ENCODE measurements at places on chromosomes 1 and 21.

- DNase-seq, result no peak
Measured at GRCh38 chr1:41440321-41441085, 44.0 kb downstream of the EDN2 start.

- no peak for DNase-seq
Measured at GRCh38 chr1:43464681-43465504, 11.2 kb upstream of the HYI start.

GRCh38 chr21:28431527-28432200 lies 561.0 kb downstream of the LTN1 start:
- no peak for DNase-seq

DNA sequence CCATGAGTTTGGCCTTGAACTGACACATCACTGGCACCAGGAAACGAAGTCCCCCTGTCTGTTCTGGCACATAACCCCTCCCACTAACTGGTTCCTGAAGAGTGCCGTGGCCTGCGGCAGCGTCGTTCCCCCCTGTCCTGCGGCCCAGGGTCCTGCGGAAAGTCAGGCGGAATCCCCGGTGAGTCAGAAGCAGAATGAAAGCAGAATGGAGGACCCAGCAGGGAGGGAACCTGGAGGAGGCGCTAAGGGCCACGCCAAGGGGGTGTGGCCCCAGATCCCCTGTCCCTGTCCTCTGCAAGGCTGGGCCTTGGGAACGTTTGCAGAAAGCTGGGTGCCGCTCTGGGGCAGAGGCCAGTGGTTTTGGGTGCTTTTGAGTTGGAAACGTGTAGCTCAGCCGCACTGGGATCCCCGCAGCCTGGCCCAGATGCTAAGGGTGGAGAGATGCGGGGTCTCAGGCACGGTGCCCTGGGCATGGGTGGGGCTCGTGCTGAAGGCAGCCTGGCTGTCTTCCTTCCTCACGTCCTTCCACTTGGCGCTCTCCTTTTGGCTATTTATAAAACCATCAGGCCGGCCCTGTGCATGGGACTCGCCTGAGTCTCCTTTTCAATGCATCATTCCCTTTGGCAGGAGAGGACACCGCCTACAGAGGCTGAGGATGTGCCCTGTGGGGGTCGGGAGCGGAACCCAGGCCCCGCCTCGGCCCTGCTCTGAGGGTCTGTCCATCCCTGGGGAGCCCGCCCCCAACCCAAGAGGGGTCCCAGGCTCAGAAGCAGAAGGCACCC lies 36.2 kb downstream of the TP73 start:
- DNase-seq, result no peak

DNA sequence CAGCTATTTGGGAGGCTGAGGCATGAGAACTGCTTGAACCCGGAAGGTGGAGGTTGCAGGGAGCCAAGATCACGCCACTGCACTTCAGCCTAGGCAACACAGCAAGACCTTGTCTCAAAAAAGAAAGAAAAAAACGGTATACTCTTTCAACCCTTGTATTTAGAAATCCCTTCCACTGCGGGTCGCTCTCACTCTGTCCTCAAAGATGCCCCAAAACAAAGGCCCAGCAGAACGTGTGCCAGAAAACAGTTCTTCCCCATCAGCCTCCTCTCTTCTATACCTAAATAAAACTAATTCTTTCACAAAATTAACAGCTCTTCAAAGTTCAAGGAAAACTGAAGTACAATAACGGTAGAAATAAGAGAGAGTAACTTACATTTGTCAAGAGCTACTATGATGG lies 13.2 kb downstream of the SETD4 start:
- DNase-seq, result no peak

GRCh38 chr1:234957330-234958065 lies 171.1 kb downstream of the TOMM20 start:
- DNase-seq, result no peak
